ENCODE measurements at places on chromosomes 7 and 10. TPM values are rescaled to one million over a fixed set of nuclear protein-coding genes. Genes with fewer than 3 reads are reported as not detected.

DNA sequence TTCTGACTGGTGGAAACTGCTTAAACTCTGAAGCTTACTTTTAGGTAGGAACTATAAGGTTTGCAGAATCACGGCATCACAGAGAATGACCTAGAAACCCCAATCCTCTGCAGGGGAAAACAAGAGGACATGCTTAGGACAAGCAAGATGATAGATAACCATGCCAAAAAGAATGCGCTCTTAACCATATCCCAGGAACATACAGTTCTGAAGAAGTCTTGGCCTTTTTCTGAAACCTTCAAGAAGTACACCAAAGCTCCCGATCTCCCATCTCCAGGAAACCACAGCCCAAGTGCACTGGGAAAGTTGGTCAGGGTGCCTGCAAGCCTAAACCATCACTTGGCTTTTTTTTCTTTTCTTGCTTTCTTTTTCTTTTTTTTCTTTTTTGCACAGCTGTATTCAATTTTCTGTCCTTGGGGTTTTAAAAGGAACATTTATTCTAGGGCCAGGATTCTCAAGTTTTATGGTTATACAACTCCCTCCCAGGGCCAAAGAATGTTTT, 12.2 kb upstream of the SVIL start:
- DNase-seq = no peak

GRCh38 chr10:74953214-74953613, 126.8 kb downstream of the KAT6B start:
- DNase-seq = no peak

DNA sequence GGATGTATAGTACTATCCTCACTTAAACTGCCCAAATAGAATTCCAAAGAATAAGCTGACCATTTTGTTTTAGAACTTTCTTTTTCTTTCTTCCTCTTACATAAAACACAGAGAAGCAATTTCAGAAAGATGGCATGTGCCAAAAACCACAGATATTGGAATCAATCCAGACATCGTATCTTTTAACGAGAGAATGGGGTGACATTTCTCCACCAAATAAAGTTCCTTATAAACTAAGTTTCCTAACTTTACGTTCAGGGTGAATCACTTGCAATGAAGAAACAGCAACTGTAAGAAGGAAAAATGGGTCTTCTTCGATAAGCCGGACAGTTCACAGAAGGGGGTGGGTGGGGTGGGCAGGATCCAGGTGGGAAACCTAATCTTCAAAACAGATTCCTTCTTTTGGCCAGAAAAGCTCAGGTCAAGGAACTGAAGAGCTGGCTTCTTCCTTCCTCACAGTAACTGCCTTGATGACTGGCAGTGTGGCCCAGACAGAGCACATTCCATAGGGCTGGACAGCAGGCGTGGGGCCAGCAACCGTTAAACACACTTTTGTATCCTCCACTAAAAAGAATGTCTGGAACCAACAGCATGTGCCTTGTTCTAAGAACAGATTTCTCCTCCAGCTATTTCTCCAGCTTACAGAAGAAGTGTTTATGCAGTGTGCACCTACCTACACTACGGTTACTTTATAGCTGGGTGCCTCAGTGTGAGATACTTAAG, 31.5 kb downstream of the CREB3L2 start:
- DNase-seq = peak; percentile 73

GRCh38 chr10:12819071-12819470, 182.4 kb downstream of the CCDC3 start:
- no peak for DNase-seq

GRCh38 chr10:122342293-122343134, 32.0 kb upstream of the PLEKHA1 start:
- no peak for DNase-seq

DNA sequence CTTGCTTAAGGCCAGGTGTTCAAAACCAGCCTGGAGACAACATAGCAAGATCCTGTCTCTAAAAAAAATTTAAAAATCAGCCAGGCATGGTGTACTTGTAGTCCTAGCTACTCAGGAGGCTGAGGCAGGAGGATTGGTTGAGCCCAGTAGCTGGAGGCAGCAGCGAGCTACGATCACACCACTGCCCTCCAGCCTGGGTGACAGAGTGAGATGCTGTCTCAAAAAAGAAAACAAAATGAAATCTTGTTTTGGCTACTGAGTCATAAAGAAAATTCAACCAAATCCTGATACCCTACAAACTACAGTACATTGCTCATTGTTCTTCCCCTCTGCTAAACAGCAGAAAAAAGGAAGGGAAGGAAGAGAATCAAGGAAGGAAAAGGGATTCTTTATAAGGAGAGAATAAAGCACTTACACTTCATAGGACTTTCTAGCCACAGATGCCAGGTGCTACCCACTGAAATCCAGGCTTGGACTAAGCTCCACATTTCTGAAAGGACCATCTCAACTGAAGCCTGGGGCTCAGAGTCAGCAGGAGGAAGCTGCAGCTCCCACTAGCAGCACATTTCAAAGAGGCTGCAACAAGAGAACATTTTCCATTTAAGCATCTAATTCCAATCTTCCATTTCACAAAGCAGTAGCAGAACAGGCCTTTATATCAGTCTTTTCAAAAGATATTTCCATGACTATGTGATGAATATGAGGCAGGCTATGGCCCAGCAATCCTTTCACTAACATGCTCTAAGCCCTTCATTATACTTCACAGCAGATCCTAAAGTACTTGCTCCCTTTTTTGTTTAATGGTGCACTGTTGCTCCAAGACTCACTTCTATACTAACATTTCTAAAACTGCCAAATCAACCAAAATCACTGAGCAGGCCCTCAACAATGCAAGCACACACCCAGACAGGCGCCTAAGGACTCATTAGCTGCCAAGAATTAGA, 13.5 kb downstream of the TNPO3 start:
- DNase-seq = no peak

DNA sequence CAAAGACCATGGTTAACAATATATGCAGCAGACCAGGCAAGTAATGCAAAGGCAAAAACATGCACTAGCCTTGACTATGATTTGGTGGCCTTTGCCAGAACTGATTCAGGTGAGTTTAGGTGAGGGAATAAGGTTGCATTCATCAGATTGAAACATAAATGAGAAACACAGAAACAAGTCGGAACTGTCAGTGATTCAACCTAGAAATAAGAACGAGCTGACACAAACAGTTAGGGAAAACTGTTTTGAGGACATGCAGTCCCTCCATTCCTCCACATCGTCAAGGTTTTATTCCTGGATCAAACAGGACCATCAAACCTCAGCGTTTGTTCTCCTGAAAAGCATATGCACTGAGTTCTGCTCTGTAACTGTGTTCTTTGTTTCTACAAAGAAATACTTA, 1.8 kb downstream of the ZNF248 start:
- DNase-seq = no peak

DNA sequence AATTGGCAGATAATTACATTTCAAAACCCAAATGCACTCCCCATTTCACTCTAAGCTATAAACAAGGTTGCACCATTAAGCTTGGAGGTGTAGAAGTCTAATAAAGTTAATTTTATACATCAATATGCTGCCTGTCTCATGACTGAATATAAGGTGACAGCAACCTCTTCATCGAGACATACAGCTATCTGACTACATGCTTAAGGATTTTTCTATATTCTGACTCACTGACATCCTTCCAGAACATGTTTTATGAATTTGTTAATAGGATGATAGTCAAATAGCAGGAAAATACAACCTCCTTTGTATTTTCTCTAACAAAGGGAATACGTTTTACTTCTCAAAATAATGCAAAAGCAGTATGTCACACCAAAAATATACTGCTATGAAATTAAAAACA, 76.6 kb downstream of the NRBF2 start:
- no peak for DNase-seq

DNA sequence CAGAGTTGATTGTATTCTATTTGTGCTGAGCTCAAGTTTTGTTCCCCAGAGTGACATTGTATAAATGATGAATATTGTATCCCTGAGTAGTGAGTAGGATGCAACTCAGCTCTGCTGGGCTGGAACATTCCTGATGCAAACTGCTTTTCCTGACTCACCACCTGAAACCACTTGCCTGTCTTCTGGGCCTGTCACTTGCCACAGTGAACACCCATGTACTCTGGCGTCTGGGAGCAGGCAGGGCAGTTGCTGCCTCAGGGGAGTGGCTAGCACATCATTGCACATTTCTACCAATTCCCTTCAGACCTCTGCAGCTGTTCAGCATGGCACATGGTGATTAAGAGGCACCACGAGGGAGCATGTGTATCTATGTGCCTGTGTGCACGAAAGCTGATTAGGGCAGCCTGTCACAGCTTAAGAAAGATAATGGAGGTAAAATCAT, 157.3 kb downstream of the SND1 start:
- DNase-seq = no peak

- no peak for DNase-seq
These were observed 367.2 kb upstream of the ZNF32 start for GRCh38 chr10:44015702-44016500.

- no peak for DNase-seq
These were observed 160.9 kb upstream of the BMPER start for GRCh38 chr7:33744293-33745075.

GRCh38 chr10:126806498-126806897, 98.7 kb upstream of the DOCK1 start:
- no peak for DNase-seq

- DNase-seq = no peak
These were observed 192.4 kb upstream of the DKK1 start for GRCh38 chr10:52121688-52122087.

DNA sequence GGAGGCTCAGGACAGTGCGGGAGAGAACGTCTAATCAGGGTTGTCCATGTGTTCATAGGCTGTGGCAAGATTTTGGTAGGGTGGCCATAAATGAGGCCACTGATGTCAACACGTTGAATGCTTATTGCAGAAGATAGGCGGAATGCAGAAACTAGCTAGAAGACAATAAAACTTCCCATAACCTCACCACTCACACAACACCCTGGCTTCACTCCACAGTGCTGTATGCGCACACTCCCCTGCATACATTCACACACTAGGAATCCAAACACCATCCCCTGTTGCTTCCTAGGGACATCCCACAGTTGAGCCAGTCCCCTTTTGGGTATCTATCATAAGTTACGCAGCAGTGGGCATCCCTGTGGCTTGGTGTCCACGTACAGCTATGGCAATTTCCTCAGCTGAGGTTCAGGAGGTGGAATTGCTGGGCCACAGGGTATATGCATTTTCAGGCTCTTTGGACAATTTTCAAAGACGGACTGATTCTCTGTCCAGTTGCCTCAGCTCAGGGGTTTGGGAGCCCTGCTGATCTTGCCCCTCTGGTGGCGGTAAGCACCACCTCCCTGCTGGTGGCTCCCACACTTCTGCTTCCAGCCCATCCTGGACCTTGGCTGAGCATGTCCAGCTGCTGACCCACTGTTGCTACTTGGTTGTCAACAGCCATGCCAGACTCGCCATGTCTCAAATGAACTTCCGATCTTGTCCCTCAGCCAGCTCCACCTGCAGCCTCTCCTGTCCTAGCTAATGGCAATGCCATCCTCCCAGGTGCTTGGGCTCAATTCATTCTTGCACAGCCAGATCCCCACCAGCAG, 36.4 kb downstream of the CDH23 start:
- DNase-seq = no peak

PLAC9 gene
- 23.2 TPM for total RNA-seq

AGMO gene
- 0.32 TPM for total RNA-seq

GNAT3 gene
- not detected for total RNA-seq

RPEL1 gene
- not detected for total RNA-seq

AEBP1 gene
- total RNA-seq = 18.4 TPM

IL6 gene
- 1.2 TPM for total RNA-seq

PDE6C gene
- total RNA-seq = not detected
